ENCODE measurements at places on chromosomes 1 and 21. TPM values are rescaled to one million over a fixed set of nuclear protein-coding genes. Genes with fewer than 3 reads are reported as not detected.

DNA sequence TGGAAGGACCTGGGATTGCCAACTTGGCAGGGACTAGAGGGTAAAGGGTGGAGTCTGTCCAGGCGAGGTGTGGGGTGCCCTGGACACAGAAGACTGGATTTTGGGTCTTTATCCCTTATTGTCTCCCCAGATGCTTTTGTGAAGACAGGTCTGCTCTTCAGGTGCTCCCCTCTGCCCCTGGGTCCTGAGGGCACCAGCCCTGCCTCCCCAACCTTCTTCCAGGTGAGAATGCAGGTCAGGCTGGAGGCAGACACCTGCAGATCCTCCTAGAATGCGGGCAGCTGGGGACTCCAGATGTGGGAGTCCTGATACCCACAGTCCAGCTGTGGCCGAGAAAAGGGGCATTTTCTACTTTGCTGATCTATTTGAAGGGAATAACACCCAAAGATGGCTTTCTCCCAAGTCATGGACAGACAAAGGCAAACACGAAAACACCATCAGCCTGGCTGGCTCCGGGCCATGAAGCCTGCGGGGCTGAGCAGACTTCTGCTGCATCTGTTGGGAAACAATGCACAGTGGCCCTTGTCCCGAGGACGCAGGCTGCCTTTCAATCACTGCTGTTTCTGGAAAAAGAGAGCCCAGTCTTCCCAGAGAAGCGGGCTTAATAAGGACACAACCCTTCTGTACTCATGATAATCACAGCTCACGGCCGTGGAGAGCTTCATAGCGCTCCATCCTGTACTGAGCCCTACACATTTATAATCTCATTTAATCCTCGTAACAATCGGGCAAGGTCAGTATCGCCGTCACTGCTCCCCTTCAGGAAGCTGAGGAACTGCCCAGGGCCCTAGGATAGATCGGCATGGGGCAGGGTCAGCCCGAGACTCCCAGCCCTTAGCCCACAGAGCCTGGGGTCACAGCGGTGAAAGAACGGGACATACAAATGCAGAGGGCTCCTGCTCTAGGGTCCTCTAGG is 62.0 kb upstream of the ABCG1 start:
- peak; percentile 91 for DNase-seq

Gene S100A14
- not detected for total RNA-seq

GRCh38 chr21:28781602-28782276 is 210.9 kb downstream of the LTN1 start:
- DNase-seq, result peak; percentile 42

Gene COL11A1
- total RNA-seq, result not detected

Gene KDF1
- not detected for total RNA-seq

DNA sequence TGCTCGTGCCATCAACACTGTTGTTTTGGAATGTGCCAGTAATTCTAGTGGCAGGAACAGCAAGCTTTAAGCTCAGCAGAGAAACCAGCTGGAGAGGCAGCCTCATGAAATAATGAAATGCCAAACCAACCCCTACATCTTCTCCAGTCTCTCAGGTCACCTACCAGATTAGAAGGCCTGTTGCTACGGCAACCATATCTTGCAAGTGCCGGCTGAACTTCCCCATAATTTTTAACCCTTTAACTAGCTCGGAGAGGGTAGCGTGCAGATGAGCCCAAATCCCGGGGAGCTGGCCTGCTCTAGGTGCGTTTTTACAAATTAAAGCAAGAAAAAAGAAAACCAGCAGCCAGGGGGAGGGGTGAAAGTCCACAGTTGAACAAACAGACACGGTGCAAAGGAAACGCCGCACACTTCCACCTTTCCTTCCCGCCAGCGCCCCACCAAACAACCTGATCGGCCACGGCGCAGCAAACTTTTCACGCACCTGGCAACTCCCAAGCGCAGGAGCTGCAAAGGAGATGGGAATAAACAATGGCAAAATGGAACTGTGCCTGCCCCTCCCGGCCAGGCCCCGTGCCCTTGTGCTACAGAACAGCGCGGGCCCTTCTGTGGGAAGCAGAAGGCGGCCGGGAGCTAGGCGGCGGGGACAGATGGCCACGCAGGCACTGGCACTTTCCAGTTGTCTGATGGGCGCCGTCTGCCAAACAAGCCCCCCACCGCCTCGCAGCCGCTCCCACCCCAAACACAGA is 50.1 kb downstream of the SSBP3 start:
- no peak for DNase-seq

Gene PRAMEF14
- total RNA-seq, result not detected

DNA sequence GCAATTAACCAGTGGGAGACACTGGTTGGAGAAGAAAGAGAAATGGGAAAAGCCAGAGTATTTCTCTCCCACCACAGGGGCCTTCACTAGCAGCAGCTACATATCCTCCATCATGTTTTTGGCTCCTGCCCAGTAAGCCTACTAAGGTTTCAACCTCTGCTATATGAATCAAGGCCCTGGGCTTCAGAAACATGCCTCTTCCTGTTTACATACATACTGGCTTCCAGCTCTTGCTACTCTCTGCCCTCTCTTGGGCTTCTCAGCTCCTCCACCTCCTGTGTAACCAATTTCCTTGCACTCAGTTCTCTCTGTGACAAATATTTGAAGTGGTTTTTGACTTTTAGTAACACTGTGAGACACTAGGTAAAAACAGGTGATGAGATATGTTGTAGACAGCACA is 80.8 kb downstream of the LRRC7 start:
- DNase-seq, result peak; percentile 64

Gene CCDC181
- total RNA-seq, result 1.2 TPM

GRCh38 chr1:239511875-239512274 is 125.5 kb downstream of the CHRM3 start:
- DNase-seq, result no peak

Gene ATG4C
- 21.3 TPM for total RNA-seq

DNA sequence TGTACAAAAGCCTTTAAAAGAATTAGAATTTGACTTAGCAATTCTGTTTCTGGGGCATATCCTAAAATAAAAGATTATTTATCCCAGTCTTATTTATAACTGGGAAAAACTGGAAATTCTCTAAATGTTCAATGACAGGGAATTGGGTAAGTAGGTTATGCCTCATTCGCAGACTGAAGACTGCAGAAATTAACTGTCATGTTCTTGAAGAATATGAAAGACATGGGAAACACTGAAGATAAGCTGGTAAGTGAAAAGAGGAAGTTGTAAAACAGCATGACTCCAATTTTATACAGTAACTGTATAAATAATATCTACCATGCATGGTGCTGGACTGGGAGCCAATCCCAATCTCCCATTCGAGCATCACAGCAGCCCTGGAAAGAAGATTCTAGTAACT is 50.6 kb upstream of the SLC2A1 start:
- no peak for DNase-seq

- DNase-seq, result no peak
Measured at GRCh38 chr1:53342735-53343470, 15.0 kb upstream of the LRP8 start.
